ENCODE measurements at places on chromosomes 4 and X.
A peak's percentile ranks its signal among the peaks of the same experiment; 100 is the strongest.

DNA sequence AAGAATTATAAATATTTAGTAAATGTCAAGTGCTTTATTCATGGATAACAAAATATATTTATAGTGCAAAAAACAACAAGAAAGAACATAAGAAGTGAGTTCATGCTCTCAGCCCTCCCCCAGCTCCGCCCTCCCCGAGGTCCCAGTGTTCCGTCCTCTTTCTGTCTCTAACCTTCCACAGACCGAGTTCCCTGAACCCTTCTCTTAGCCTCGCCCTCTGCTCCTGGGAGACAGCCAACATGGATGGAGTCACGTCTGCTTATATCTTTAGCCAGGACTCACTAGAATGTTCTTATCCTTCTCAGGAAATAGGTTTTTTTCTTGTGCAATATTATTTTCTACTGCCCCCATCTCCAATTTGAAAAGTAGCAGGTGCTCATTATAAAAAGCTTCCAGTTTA, 40.1 kb upstream of the HELT start:
- DNase-seq, result peak; percentile 10

GRCh38 chr4:25790024-25790423, 72.8 kb downstream of the SEL1L3 start:
- DNase-seq, result no peak

- peak; percentile 70 for DNase-seq
These were observed 38.0 kb downstream of the TRIM2 start for GRCh38 chr4:153241970-153242838.

DNA sequence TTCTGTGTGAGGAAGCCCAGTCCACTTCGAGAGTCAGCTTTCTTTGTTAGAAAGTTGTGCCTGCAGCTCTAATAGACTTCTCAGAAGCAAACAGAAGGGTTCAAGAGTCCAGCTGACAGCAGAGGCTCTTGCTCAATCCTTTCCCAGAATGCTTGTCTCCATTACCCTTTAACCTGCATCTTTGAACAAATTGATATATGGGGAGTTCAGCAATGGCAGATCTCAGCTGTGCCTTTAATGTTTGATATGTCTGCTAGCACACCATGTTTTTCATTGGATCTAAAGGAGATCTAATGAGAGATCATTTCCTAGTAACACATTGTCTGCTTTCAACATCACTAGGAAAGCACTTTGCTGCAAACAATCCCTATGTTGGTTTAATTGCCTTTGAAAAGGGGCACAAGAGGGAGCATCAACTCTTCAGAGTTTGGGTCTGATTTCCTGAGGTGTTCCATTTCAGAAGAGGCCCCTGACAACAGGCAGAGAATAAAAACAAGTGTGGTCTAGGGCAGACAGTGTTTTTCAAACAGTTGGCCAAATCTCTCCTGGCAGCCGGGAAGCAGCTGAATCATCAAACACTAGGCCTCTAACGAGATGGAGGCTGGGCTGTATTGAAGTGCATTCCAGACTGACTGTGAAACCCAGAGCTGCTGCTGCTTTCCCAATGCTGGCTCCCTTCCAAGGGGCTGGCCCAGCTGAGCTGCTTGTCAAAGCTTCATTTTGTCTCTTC, 55.5 kb downstream of the LUZP4 start:
- DNase-seq, result peak; percentile 97

- DNase-seq, result peak; percentile 70
These were observed 77.2 kb upstream of the BCOR start for GRCh38 chrX:40174854-40175510.

- DNase-seq, result no peak
These were observed 1028.1 kb downstream of the C4orf33 start for GRCh38 chr4:130124066-130124465.

- DNase-seq, result no peak
These were observed 67.1 kb downstream of the SHROOM2 start for GRCh38 chrX:9853307-9853706.

DNA sequence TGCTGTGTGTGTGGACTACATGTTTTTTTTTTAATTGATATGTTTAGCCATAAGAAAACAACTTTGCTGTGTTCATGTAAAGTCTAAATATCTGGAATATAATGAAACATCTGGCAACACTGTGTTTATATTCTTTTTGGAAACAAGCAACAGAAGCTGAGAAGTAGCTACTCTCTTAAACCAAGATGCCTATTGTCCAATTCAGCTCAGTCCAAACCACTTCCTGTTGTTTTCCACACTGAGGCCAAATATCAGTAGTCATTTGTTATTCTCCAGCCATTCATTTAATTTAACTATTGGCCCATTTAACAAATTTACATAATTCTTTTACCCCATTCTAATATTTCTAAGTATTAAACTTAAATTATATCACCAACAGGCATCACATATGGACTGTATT, 903.0 kb upstream of the SLIT2 start:
- peak; percentile 35 for DNase-seq

DNA sequence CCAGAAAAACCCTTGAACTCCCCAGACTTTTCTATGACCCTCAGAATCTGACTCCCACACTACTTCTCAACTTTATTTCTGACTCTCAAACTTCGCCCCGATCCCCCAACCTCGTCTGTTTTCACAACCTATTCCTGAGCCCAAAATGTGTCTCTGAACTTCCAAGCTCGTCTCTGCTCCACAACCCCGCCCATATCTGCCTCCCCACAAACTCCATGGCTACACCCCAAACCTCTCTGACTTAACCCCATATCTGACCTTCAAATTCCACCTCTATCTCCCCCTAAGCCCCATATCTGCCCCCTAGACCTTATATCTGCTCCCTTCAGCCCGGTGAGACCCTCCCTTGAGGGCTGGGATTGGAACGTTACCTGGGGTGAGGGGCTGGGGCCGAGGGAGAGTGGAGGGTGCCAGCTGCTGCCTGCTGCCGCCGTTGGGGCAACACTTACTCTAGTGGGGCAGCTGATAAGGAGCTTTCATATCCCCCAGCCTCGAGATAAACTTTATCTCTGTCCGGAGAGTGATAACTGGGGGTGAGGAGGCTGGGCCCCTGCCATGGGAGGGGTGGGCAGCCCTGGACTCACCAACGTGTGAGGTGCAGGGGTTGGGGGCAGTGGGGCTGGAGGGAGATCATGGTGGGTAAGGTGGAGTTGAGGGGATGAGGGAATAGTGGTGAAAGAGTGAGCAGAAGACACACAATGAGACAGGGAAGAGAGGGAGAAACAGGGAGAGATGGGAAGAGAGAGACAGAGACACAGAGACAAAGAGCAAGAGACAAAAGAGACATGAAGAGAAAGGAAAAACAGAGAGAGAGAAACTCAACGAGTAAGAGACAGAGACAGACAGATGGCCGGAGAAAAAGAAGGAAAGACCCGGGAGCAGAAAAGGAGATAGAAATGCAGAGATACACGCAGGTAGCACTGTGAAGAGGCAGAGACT, 1.4 kb downstream of the GATA1 start:
- no peak for DNase-seq

DNA sequence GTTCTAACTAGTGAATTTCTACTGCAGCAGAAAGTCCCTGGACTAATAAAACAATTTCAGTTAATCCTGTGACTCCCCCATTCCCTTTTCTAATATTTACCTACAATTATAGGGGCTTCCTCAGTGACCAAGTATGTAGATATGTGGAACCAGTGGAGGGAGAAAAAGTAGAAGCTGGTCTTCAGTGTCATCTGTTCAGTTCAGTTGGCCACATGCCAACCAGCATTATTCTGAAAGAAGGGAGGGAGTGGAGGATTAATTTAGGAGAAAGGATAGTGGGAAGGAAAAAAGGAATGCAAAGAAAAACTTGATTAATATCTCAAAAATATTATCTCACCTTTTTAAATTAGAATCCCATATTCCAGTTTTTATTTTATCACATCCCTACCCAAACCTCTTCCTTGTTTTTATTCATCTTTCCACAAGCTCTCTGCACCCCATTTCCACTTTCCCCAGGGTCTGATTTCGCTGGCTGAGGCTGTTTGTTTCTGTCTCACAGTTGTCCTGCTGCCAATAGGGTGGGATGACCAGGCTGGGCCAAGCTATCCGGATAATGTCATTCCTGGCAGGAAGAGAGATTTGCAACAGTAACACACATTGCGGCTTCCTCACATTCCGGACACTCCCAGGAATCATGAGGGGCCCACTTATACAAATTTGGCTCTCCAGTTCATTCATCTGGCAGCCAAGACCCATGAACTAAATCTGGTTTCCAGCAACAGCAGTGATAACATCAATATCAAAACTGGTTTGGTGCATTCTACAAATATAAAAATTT, 24.6 kb upstream of the ANTXR2 start:
- peak; percentile 68 for DNase-seq

DNA sequence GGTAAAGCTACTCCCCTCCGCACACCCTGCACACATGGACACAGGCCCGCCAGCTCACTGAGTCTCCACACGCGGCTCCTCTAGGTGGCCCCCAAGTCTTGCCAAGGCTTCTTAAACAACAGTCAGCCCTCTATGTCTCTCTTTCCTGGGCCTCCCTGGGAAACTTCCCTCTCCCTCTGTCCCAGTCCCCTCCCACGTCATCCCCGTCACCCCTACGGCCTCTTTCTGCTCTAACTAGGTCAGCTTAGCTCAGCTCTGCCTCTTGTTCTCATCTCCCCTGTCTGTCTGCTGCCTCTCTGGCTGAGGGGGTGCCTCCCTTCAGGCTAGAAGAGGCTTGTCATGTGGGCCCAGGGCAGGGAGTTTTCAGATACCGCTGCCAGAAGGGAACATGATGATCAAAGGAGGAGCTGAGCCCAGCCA, 38.8 kb downstream of the SEPTIN6 start:
- peak; percentile 88 for DNase-seq

DNA sequence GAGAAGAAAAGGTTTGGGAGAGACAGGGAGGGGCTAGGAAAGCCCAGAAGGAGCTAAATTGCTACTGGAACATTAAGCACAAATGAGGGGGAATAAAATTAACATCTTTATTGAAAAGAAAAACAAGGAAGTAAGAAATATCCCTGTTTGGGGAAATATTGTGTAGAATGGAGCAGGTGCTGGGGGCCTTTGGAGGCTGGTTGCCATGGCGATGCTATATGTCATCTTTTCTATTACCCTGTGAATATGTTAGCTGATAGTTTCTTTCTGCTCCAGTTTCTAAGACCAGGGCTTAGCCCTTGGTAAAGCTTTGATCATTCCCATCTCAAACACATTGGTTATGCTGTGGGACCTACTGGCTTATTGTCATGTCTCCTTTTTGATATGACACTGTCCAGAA, 28.7 kb downstream of the TMEM31 start:
- DNase-seq, result no peak

DNA sequence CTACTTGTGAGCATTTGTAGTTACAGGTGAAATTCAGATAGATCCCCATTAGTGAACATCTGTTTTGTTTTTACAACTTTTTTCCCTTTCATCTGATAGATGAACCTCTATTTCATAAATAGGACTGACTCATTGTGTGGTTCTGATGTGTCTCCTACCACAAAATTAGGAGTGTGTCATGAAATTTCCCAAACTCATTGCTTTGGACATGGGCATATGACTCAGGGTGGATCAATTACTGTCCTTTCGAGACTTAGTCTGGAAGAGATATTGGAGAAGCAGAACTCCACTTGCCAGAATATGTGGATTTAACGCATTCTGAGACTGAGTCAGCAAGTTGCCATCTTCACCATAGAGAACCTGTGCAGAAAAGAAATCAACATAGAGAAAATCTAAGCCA, 53.5 kb upstream of the PCDH10 start:
- DNase-seq, result peak; percentile 28

GRCh38 chrX:44143061-44143602, 169.9 kb upstream of the NDP start:
- no peak for DNase-seq

DNA sequence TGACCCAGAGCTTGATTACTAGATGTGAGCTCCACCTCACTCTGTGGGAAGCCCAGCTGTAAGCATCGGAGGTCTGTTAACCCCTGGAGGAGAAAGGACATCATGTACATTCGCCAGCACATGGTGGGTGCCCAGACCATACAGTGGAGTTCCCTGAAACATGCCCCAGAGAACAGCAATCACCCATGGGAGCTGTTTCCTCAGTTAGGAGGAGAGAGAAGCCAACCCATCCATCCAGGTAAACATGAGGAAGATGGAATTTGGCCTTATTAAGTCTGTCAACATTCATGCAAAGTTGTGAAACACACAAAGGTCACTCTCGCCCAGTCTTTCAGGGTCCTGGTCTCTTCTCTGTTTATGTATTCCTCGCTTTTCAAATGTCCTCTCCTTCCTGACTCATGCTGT, 354.7 kb downstream of the ANK2 start:
- DNase-seq, result peak; percentile 49
